ENCODE measurements at places on chromosomes 16 and 17.

GRCh38 chr16:11316331-11317015 is 28.8 kb upstream of the RMI2 start:
- no peak for DNase-seq

DNA sequence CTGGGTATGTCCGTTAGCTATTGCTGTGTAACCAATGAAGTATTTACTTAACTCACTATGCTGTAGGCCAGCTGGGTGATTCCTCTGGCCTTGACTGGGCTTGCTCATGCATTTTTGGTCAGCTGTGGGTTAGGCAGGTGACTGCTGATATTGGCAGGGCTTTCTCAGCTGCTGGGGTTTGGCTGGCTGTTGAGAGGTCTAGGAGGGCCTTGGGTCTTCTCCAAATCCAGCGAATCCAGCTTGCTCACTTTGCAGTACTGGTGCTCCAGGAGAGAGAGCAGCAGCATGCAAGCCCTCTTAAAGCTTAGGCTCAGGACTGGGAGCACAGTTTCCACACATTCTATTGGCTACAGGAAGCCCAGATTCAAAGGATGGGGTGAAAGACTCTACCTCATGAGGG is 270.1 kb downstream of the PHKB start:
- DNase-seq = no peak

DNA sequence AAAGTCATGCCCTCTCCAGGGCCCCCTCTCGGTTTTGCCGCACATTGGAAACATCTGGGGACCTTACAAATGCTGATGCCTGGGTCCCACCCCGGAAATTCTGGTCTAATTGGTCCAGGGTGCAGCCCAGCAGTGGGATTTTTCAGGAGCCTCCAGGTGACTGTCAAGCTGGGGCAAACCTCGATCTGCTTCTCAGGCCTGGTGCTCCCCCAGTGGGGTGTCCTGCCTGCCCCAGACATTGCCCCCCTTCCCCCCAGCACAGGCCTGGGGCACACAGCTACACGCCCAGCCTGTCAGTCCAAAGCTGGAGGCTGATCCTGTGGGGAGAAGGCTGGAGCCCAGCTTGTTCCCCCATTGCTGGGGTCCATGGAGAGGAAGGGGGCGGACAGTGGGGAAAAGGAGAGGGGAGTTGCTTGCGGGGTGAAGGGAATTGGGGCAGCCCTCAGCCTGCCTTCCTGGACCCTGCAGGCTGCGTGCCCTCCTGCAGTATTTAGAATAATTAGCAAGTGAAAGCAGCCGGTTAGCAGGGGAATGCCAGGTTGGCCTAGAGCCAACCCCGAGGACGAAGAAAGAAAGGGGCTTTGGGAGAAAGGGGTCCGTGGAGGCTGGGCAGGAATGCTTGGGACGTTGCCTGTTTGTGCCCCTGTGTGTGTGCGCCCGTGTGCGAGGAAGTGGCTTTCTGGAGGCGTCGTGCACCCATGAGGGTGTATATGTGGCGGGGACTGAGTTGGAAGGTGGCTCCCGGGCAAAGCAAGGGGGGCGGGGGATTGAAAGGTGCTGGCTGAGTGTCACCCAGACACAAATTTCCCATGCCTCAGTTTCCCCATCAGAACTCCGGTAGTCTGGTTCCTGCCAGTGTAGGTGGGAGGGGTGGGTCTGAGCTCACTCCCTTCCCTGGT is 5.9 kb downstream of the FOXJ1 start:
- no peak for DNase-seq

- no peak for DNase-seq
Observed at GRCh38 chr17:49349541-49349940, 12.5 kb downstream of the ZNF652 start.

GRCh38 chr16:23252310-23252709 is 49.8 kb upstream of the SCNN1B start:
- no peak for DNase-seq

DNA sequence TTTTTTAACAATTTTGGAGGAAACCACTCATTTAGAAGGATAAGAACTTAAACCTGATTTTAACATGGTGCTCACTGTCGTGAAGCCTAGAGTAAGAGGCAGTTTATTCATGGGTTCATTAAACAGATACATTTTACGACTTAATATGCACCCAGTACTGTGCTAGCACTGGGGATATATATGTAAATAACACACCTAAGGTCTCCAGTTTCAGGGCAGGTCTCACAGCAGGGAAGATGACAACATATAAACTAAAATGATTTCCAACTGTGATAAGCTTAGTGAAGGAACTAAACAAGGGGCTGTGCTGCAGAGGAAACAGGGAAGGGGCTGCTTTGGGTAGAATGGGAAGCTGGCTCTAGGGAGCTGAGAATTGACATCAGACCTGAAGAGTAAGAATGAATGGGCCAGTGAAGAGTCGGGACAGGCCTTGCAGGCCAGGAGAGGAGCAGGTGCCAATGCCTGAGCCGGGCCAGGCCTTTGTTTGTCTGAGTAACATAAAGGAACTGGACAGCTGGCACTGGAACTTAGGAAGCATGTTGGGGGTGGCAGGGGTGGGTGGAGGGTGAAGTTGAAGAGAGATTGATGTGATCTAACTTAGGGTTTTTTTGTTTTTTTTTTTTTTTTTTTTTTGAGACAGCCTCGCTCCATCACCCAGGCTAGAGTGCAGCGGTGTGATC is 12.1 kb downstream of the NT5M start:
- no peak for DNase-seq

DNA sequence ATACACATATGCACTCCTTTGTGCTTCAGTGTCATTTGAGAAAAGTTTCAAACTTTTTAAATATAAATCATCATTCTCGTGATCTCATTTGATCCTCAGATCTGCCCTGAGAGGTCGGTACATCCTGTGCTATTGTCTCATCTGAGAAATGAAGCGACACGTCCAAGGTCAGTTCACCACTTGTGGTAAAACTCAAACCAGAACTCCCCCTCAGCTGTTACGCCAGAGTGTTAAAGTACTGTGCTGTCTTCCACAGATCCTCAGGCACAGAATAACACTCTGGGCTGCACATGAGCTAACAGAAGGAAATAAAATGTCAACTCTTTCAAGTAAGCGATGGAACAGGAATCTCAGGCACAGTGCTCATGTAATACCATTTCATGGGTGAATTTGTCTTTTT is 31.4 kb downstream of the ANKFN1 start:
- DNase-seq = no peak

GRCh38 chr17:65662196-65662595 is 100.7 kb upstream of the AXIN2 start:
- no peak for DNase-seq

GRCh38 chr17:17387017-17387497 is 83.9 kb downstream of the NT5M start:
- no peak for DNase-seq

GRCh38 chr17:36939052-36939801 is 2.0 kb downstream of the LHX1 start:
- no peak for DNase-seq

DNA sequence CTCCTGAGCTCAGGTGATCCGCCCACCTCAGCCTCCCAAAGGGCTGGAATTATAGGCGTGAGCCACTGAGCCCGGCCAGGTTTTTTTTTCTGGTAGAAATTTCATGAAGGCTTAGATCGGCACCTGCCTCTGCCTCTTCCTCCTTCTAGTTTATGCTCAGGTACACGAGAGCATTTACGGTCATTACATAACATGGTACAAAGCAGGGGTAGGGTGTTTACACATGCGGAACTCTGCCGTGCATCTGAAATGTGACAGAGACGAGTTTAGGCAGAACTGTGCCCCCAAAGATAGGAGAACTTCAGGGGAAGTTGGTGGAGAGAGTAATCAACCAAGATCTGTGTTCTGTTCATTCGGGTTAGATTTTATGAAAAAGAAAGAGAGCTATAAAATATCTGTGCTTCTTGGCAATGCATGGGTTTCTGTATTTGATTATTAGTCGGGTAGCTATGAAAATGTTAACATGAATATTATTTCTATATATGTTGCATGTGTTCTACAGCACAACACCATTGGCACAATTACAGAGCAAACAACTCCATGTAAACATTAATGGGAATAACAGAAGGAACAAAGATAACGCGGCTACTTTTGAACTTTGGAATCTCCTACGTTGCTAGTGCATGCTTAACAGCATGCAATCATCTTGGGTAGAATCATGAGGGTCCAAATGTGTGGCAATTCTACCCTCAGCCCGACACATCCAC is 23.5 kb upstream of the MAP2K6 start:
- no peak for DNase-seq

DNA sequence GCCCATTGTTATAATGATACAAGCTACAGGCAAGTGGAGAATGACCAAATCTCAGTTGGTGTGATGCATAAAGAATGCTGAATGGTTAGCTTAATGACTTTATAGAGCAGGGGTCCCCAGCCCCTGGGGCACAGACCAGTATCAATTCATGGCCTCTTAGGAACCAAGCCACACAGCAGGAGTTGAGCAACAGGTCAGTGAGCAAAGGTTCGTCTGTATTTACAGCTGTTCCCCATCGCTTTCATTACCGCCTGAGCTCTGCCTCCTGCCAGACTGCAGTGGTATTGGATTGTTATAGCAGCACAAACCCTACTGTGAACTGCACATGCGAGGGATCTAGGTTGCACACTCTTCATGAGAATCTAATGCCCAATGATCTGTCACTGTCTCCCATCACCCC is 114.0 kb upstream of the ZFHX3 start:
- no peak for DNase-seq

- DNase-seq = no peak
Observed at GRCh38 chr16:58494981-58495520, 4.9 kb upstream of the NDRG4 start.

GRCh38 chr17:44345454-44346026 is 438 bp downstream of the GRN start:
- peak; percentile 51 for DNase-seq

DNA sequence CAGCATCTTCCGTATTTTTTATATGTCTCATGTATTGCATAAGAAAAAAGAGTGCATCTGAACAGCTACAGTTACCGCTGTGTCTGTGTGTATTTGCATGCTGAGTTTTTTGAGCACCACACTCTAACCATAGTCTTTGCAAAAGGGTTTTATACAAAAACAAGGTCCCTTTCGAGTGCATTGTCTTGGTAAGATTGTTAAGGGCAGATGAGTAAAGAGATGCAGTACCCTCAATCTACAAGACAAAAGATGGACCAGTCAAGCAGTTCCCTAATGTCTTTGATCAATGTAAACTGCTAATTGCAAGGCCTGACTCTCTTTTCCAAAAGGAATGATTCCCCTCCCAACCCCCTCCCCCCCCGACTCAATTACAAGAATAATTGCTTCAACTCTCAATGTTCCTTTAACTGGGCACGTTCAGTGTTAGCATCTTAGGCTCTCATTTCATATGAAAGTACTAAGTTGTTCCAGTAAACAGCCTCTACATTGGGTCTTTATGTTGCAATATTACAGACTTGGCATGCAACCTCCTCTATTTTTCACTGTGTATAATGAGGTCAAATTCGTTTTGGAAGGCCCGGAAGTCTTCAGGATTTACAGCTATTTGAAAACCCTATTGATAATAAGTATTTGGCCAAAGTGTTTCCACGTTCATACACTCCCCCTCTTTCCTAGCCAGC is 471.4 kb upstream of the RBFOX1 start:
- DNase-seq = no peak

DNA sequence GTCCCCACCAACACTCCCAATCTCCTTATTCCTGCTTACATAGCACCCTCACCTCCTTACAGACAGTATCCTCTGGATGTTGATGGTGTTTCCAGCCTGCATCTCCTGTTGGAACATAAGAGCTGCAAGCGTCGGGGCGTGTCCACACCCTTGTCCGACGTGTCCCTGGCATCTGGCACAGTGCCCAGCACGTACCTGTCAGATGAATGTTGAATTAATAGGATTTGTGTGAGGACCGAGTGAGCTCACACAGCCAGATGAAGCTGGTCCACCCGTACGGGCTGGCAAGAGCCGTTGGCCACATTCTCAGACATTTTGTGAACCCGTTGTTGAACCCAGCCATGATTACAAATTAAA is 12.2 kb upstream of the CBX4 start:
- DNase-seq = no peak

DNA sequence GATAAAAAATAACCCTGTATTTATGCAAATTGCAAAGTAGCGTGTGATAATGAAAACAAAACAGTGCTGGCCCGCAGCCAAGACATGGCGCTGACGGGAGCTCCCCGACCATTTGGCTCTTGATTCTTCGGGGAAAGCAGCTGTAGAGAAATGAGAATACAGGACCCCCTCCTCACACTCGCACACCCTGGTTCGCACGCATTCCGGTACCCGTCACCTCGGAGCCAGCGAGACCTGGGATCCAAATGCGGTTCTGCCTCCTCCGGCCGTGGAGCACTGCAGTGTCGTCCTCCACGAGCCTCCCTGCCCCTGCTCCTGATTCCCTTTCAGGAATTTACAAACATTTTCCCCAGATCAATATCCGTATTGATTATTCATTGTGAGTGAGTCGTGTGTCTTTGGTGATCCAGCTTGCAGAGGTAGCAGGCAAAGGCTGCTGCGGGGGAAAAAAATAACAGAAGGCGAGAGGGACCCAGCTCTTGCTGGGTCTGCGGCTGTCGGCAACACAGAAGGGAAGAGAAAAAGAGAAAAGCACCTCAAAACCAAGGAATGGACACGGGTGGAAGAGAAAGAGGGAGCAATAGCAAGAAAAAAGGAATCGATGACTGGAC is 184.1 kb upstream of the ZFHX3 start:
- no peak for DNase-seq

- DNase-seq = no peak
Observed at GRCh38 chr16:59060207-59060606, 326.1 kb upstream of the GOT2 start.

DNA sequence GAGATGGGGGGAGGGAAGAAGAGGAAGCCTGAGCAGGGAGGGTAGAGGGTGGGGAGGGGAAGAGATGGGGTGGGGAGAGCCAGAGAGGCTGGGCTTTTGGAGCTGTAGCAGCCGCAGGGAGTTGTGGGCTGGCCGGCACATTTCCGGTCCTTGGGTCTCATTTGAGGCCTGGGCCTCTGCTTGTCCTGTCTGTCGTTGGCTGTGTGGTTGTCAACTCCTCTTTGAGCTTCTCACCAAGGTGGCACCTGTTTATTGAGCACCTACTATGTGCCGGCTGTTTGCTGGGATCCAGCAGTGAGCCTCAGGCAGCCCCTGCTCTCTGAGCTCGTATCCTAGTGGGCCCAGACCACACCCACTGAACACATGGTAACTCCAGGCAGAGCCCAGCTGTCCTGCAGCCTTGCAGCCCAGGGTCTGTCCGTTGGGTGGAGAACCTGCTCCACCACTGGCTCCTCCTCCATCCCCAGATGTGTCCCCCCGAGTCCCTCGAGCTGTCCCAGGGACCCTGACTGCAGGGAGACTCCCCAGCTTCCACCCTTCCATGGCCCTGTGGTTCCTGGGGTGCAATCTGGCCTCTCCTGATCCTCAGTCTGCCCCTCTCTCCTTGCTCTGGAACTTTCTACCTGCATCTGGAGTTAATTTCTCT is 164.9 kb downstream of the IRF8 start:
- DNase-seq = no peak
